ENCODE measurements at places on chromosomes 11 and 22.

- no peak for DNase-seq
Observed at GRCh38 chr22:25780673-25781072, 38.7 kb downstream of the MYO18B start.

DNA sequence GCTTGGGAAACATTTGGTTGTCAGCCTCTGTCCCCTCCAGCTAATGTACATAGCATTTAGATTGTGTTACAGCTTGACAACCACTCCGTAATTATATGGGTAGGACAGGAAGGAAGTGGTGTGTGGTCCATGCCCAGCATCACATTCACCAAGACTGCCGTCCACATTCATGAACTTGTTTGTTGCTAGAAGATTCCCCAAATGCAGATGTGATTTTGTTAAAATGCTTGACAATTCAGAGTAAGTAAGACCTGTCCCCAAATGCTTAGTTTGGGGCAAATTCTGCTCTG lies 1482.7 kb downstream of the TBC1D22A start:
- no peak for DNase-seq

DNA sequence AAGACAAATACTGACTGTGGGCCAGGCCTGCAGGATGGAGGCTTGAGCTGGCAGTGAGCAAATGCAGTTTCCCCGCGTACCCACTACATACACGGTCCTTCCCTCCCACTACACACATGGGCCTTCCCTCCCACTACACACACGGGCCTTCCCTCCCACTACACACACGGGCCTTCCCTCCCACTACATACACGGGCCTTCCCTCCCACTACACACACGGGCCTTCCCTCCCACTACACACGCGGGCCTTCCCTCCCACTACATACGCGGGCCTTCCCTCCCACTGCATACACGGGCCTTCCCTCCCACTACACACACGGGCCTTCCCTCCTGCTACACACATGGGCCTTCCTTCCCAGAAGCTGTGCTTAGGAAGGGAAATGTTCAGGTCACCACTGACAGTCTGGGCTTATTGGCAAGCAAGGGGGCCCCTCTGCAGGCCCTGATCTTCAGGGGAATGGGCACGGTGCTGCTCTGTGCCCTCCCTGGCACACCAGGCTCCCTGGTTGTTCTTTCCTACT lies 10.8 kb downstream of the DNAL4 start:
- no peak for DNase-seq

DNA sequence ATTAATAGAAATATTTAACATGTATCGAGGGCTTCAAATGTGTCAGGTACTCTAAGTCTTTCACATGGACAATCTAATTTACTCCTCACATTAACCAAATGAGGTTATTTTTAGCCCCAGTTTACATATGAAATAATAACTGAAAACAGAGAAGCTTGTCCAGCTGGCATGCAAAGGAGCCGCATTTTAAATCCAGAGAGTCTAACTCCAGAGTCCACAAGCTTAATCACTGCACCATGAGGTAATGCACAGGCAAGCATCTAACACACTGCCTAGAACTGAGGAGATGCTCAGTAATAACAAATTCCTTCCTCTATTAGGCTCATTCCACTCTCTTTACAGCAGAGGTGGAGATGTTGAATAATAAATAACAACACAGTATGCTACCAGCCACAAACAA lies 165.7 kb upstream of the GUCY1A2 start:
- no peak for DNase-seq

GRCh38 chr11:34182425-34182824 lies 77.0 kb downstream of the NAT10 start:
- no peak for DNase-seq

- peak; percentile 15 for DNase-seq
Observed at GRCh38 chr11:9015677-9016076, 11.9 kb upstream of the NRIP3 start.
